Caki2 (cell line): ENCODE measurements at places on chromosomes 2 and 18. TPM values are rescaled to one million over a fixed set of nuclear protein-coding genes. Genes with fewer than 3 reads are reported as not detected.

DNA sequence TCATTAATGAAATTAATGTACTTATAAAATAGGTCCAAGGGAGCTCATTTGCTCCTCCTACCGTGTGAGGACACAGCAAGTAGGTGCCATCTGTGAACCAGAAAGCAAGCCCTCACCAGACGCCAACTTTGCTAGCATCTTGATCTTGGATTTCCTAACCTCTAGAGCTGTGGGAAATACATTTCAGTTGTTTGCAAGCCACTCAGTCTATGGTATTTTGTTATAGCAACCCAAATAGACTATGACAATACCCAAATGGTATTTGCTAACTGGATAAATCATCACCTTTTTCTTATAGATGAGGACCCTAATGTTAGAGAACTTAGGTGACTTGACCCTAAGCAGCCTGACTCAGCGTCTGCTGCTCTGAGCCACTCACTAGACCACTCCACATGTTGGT is 379.6 kb downstream of the HRH4 start:
- no peak for DNase-seq

DNA sequence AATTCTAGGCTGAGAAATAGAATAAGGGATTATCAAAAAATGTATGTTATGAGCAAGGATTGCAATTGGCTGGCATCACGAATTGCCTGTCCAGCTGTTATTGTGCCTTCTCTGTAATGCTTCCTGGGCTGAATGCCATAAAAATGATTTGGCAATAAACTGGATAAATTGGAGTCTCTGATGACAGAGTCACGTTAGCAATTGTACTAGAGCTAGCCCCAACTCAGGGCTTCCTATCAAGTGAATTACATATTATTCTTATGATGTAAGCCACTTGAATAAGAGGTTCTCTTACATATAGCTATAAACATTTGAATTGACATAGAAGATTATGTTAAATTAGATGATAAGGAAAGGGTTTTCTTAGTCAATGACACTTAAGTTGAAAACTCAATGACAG is 607.5 kb upstream of the REG3G start:
- no peak for DNase-seq

- no peak for DNase-seq
Observed at GRCh38 chr2:196290569-196290968, 119.2 kb upstream of the STK17B start.

DNA sequence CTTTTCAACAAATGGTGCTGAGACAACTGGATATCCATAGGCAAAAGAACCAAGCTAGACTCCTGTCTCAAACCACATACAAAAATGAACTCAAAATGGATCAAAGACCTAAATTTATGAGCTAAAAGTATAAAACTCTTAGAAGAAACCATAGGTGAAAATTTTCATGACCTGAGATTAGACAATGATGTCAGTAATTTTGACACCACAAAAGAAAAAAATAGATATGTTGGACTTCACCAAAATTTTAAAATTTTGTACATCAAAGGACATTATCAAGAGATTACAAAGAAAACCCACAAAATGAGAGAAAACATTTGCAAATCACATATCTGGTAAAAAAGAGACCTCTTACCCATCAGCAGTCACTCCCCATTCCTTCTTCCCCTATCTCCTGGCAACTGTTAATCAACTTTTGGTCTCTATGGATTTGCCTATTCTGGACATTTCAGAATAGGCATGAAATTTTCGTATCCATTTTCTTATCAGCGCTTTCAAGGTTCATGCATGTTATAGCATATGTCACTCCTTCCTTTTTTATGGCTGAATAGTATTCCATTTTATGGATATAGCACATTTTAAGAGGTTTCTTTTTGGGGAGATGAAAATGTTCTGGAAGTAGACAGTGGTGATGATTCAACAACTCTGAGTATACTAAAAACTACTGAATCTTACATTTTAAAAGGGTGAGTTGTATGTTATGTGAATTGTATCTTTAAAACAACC is 43.3 kb downstream of the FAM178B start:
- no peak for DNase-seq

- no peak for DNase-seq
Observed at GRCh38 chr2:105629634-105630033, 115.1 kb upstream of the NCK2 start.

The OR6B2 gene
- not detected in 2 replicates for total RNA-seq

DNA sequence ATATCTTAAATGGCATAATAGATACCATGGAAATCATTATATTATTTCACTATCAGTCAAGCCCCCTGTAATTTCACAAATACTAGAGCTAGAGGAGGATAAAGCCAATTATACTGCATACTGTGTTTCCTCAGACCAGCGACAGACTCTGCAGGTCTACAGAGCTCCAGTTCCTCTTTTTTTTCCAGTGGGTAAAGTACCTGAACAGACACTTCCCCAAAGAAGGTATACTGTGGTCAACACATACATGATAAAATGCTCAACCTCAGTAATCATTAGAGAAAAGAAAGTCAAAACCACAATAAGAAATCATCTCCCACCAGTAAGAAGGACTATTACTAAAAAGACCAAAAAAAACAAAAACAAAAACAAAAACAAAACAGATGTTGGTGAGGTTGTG is 44.6 kb downstream of the SCN7A start:
- DNase-seq = no peak

The LYPD1 gene
- total RNA-seq = 280 and 308 TPM in 2 replicates

DNA sequence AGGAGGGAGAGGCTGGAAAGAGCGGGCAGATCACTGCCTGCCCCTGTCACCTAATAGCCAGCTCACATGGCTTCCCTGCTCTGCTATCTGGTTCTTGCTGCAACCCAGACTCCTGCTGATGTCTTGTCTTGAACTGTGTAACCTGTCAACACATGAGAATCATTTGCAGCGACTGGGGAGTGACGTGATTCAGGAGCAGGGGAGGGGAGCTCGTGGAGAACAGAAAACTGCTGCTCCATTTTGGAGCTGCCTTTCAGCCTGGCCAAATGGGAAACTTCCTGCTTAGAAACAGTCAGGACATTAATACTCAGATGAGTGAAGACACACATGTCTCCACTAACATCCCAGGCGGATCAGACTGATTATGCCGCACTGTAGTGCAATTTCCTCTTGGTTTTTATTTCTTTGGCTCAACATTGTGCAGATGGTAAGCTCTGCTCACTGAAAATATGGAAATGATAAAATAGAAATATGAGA is 38.1 kb downstream of the RPL37A start:
- DNase-seq = no peak

GRCh38 chr2:68375582-68375981 is 10.5 kb downstream of the PLEK start:
- DNase-seq = no peak

The APOB gene
- not detected in 2 replicates for total RNA-seq

The PROC gene
- 0.44 and 1.7 TPM in 2 replicates for total RNA-seq

DNA sequence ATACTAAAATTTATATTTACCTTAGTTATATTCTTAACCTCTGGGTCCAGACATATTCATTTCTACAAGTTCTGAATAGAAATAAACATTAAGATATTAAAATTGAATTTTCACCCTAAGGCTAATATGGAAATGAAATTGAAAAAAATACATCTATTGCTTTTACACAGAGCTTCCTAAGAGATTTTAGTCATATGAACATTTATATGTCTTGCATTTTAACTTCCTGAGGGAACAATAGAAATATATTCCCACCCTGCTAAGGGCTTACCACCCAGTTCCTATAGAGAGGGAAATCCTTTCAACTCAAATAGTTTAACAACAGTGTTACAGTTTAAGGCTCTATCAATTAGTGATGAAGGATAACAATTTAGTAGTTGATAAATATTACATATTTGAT is 60.5 kb downstream of the SOCS6 start:
- DNase-seq = no peak

GRCh38 chr18:12287684-12288402 is 20.2 kb upstream of the TUBB6 start:
- peak; percentile 72 for DNase-seq

GRCh38 chr2:3171564-3172264 is 205.9 kb downstream of the EIPR1 start:
- no peak for DNase-seq

- peak; percentile 22 for DNase-seq
Observed at GRCh38 chr2:208280933-208281332, 14.9 kb downstream of the PIKFYVE start.

The PFN4 gene
- 0.57 TPM in 1 of 2 replicates, not detected in the other for total RNA-seq

The SLC8A1 gene
- total RNA-seq = 9.6 and 12.4 TPM in 2 replicates

DNA sequence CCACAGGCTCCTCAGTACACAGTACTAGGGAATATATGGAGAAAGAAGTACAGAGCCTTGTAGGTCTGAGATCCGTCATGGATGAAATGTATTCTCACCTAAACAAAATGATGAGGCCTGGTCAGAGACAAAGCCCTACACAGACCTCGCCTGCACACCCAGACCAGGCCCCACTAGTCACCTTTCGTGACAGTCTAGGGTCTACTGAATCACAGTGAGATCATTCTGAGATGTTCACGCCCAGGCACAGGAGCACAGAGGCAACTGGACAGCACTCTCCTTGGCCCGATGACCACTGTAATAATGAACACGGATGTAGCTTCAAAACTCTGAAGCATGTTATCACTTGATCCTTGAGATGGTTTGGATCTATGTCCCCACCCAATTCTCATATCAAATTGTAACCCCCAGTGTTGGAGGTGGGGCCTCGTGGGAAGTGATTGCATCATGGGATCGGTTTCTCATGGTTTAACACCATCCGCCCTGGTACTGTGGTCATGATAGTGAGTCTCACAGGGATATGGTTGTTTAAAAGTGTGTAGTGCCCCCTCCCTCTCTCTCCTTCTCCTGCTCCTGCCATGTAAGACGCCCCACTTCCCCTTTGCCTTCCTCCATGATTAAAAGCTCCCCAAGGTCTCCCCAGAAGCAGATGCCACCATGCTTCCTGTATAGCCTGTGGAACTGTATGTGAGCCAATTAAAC is 15.1 kb downstream of the DOCK10 start:
- no peak for DNase-seq

DNA sequence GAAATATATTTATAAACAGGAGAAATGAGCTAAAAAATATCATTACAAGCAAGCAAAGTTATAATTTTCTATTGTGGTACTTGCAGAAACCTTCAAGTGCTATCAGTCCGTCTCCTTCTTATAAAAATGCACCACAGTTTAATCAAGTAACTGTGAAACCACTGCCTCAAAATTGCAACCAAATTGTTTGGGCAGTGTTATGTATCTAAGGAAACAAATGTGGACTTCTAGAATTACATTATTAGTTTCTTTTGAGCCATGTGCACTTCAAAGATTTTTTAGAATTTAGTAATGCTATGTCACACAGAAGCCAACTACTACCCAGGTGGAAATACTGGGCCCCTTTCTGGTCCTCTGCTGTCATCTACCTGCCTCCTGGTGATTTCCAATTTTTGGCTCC is 495.6 kb downstream of the NYAP2 start:
- DNase-seq = peak; percentile 10

GRCh38 chr2:85278361-85278760 is 49.4 kb downstream of the TGOLN2 start:
- no peak for DNase-seq

The RAX gene
- not detected in 2 replicates for total RNA-seq

GRCh38 chr2:71746946-71747501 is 293.7 kb downstream of the DYSF start:
- peak; percentile 70 for DNase-seq

- DNase-seq = no peak
Observed at GRCh38 chr2:200962811-200963123, 693 bp downstream of the ORC2 start.

DNA sequence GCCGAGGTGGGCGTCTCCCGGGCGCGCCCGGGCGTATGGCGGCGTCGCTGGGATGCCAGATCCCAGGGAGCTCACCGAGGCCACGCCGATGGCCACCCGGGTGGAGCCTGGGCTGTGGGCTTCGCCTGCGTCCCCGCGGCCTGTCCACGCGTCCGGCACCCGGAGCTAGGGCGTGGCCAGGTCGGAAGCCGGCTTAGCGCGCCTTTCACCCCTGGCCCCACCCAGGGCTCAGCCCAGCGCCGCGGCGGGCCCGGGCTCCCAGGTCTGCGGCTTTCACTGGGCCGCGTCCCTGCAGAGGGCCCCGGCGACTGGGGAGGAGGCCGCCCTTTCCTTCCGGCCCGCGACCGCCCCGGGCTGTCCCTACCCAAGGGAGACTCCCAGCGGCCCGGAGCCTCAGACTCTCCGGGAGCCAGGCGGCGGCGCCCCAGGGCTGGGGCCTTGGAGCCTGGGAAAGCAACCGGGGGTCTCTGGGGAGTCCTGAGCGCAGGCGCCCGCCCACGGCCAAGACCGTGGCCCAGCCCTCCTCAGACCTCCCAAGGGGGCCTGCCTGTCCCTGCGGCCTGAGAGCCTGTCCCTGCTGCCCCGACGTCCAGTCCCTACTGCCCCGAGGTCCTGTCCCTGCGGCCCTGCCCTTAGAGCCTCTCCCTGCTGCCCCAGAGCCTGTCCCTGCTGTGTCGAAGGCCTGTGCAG is 36.3 kb upstream of the ITM2C start:
- no peak for DNase-seq

DNA sequence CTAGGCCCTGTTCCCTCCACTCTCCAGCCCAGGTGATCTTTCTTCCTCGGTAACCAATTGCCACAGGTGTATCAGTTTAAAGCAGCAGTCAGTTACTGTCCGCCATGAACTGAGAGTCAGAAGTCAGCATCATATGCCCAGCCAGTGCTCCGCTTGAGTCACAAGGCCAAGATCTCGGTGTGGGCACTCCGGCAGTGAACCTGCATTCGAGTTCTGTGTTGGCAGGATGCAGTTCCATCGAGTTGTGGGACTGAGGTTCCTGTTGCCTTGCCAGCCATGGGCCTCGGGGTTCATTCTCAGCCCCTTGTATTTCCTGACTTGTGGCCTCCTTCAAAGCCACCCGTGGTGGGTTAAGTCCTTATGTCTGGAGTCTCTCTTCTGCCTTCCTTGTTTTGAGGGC is 3.1 kb upstream of the TMEM185B start:
- DNase-seq = no peak

- no peak for DNase-seq
Observed at GRCh38 chr2:147439986-147440385, 404.8 kb upstream of the ACVR2A start.

The CCDC121 gene
- 3.7 and 6.0 TPM in 2 replicates for total RNA-seq
